ENCODE measurements at places on chromosomes 3 and 15. TPM values are rescaled to one million over a fixed set of nuclear protein-coding genes. Genes with fewer than 3 reads are reported as not detected.

Gene RASGRF1
- 0.64 TPM for total RNA-seq

Gene GREM1
- total RNA-seq: 8.2 TPM

Gene CPLX3
- not detected for total RNA-seq

Gene OR4F15
- total RNA-seq: not detected

Measured in A549 treated with RU486 at 1 μM for 4 hours (cell line).